ENCODE measurements at places on chromosomes 1 and 21.

GRCh38 chr1:25695771-25696311 is 79.2 kb downstream of the MAN1C1 start:
- no peak for DNase-seq

- no peak for DNase-seq
Observed at GRCh38 chr1:22662318-22662717, 9.3 kb downstream of the C1QB start.

GRCh38 chr1:56507925-56508522 is 71.3 kb downstream of the PLPP3 start:
- no peak for DNase-seq

DNA sequence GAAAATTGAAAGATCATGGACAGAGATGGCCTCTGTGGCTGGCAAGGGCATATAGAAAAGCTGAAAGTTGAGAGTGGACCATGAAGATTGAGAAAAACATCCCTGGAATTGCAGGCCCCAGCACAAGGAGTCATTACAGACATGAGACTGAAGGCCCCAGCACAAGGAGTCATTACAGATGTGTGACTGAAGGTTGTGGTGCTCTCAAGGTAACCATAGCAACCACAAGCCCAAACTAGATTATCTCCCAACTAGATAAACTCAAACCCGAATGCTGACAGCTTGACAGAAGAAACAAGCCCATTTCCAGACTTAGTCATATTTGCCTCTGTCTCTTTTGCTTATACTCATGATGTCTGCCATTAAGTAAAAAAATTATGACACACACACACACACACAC is 1252.1 kb upstream of the ADGRL4 start:
- no peak for DNase-seq

DNA sequence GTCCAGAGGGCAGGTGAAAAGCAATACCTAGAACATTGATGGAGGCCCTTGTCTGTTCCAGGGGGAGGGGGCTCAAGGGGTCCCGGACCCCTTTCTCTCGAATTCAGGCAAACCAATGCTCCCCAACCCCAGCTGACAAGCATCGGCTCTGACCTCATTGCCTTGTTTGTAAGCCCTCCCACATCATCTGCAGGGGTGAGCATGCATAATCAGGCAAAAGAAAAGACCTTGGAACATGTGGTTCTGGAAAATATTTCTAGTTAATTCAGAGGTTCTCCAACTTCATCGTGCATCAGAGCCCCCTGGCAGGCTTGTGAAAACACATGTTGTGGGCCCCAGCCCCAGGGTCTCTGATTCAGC is 231.3 kb downstream of the TOMM20 start:
- no peak for DNase-seq

DNA sequence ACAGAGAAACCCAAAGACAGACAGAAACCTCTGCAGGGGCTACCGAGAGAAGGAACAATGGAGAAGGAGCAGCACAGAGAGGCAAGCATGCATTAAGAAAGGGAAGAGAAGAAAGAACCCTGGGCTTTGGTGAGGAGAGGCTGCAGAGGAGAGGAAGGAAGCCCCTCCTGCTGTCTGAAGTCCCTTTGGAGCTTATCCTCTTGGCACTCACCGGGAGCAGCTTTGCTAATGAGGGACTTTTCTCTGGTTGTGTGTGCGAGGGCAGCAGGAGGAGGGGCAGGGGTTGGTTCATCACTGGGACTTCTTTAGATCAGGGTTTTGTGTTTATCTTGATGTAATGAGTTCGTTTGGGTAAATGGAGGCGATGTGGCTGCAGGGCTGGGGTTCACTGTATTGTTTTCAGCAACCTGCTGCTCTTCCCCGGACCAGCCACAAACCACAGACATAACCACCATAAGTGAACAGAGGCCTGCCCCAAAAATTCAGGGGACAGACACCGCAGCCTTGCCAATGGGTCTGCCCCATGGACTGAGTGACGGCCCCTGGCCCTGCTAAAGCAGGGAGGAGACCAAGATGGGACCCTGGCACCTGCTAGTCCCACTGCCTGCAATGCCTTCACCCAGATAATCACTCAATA is 100.6 kb downstream of the KCND3 start:
- DNase-seq = no peak

- DNase-seq = no peak
Observed at GRCh38 chr1:107739201-107739600, 225.8 kb downstream of the VAV3 start.

GRCh38 chr1:240091614-240092300 is at the start of gene FMN2:
Gene FMN2 (plus strand): TSS chr1:240091883. CDS start chr1:240092110, 227 bp downstream.
- DNase-seq = no peak

DNA sequence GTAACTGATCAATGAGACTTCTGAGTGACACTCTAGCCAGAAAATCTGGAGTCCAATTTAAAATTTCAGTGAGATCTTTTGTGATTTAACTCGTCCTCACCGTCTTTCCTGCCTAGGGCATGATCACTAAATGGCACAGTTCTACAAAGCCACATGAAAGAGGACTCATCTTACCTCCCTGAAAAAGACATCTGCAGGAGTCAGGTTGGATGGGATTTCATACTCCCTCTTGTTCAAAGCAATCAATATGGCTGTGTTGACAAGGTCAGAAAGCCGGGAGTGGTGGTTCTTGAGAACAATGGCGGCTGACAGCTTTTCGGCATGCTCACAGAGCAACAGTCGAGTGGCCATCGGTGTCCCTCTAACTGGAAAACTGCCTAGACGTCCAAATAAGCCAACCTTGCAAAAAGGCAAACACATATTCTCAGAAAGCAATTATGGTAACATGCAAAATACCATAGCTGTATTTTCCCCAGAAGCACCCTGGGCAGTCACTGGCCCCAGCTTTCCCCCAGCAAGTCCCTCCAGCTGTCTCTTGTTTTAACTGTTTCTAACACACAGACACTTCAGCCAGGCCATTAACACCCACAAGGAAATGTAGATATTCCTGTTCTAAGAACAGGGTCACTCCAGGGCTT is 36.6 kb upstream of the ACTA1 start:
- no peak for DNase-seq

GRCh38 chr1:211715971-211716370 is 40.5 kb upstream of the NEK2 start:
- no peak for DNase-seq

GRCh38 chr1:75745276-75745675 is 20.8 kb downstream of the ACADM start:
- no peak for DNase-seq

GRCh38 chr1:101394041-101394440 is 157.2 kb downstream of the S1PR1 start:
- DNase-seq = no peak

DNA sequence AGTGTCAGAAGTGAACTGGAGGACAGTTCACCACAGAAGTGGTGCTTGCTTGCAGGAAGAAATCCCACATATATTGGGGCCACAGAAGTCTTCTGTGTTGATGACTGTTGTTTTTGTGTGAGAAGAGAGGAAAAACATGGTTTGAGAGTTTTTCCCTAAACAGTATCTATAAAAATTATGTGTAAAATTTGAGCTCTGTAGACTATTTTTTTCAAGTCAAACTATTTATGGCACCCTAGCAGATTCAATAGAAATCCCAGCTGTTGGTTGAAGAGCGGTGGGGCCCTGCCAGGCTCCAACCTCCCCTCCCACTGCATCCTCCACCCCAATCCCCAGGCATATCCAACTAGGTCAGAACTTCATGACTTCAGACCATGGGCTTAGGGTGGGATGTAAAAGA is 61.6 kb downstream of the NTPCR start:
- no peak for DNase-seq

Data from 8988T (cell line).